H4 (cell line): ENCODE measurements at places on chromosomes 3 and 15.

DNA sequence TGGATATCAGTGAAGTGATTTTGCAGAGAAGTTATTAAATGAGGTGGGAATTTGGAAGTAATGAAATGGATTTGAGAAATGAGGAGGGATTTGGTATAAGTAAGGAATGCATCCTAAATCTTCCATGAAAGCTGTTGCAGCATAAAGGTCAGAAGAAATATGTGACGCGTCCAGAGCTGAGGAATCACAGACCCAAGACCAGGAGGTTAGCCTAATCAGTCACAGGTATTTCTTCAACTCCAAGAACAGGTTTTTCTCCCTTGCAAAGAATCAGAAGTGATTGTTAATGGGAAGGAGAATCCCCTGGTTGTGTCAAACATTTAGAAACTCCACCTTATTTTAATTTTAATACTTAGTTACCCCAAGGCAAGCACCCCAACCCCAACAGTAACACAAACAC is 253.2 kb downstream of the MEX3B start:
- no peak for DNase-seq

DNA sequence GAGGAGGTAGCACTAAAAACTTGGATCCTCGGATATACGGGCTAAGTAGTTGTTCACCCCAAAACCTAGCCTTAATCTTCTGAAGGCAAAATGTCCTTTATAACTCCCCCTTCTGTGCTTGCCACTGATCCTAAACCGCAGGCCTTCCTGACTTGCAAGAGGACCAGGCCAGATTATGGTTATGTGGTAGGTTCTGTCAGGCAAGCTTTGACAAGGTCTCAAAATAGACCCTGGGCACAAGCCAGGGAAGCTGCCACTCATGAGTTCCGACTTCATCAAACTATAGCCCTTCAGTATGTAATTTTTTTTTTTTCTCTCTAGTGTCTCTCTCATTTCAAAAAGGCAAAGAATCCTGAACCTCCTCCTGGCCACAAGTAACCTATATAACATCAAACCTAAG is 3.2 kb downstream of the LRRFIP2 start:
- DNase-seq = no peak

DNA sequence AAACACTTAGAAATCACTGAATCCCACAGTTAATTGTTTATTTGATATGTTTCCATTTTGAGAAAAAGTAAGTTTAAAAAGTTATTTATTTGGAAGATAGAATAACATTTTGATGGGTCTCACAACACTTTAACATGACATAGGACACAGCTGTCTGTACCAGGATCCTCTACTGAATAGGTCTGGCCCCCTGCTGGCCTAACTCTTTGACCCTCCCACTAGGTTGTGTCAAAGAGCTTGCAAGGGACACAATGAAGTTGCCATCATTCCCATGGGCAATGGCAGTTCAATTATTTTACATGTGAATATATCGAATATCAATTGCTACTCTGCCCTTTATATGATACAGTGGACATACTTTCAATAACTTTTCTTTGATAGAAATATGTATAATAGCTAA is 138.9 kb downstream of the EPHA3 start:
- no peak for DNase-seq

DNA sequence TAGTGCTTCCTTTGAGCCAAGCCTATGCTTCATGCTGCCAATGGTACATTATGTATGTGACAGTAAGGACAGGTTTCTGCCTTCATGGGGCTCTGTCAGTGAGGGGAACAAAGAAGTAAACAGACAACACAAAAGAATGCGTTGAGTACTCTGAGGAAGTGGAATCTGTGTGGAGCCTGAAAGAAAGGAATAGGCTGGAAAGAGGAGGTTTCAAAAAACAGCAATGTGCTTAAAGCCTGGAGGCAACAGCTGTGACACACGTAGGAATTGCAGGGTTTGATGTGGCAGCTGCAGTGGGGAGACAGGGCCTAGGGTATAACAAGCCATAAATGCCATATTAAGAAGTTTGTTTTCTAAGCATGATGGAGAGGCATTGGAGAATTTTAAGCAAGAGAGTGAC is 316.7 kb downstream of the CLSTN2 start:
- no peak for DNase-seq

GRCh38 chr15:62672268-62672667 is 370.3 kb upstream of the TPM1 start:
- DNase-seq = no peak

GRCh38 chr3:136195258-136196063 is 674 bp downstream of the MSL2 start:
- DNase-seq = peak; percentile 68

- peak; percentile 83 for DNase-seq
Observed at GRCh38 chr3:170811928-170812591, 57.9 kb downstream of the RPL22L1 start.

DNA sequence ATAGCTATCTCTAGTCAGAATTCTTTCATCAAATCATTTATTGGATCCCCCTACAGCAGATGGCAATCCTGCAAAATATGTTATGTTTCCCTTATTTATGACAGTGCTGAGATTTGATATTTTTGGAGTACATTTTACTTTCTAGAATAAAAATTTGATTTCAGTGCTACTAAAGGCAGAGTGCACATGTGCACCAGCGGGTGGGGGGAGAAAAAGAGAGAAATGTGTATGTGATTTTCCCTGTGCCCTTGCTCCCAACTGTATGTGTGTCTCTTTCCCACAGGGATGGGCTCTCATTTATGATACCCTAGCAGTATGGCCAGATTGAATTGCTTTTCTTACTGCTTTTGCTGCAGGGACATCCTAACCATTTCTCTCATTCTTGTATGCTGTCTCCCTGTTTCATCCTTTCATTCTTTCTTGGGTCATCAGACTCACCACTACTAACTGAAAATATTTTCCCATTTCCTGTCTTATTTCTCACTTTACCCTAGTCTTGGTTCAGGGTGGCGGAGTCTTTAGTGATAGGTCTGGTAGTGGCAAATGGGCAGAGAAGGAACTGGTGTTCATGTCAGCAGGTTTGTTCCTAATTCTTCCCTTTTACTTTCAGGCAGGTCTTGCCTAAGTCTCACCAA is 140.7 kb downstream of the TCF12 start:
- no peak for DNase-seq

- DNase-seq = no peak
Observed at GRCh38 chr3:107211608-107212007, 165.6 kb upstream of the CCDC54 start.

- no peak for DNase-seq
Observed at GRCh38 chr3:137460944-137461343, 303.2 kb upstream of the SOX14 start.

DNA sequence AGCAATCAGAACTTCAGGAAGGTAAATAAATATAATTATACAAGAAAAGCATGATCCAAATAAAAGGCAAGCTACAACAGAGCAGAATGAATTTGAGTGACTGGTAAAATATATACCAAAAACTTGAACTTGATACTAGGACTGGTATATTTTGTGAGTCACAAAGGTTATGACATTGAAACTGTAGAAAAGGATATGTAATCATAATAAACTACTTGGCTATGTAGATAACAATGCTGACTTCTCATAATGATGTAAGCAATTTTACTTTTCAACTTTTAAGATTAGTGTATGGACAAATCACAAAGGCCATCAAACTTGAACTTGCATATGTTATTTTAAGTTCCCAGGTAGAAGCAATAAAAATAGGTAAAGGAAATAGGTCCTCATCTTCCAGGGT is 384.5 kb upstream of the NECTIN3 start:
- no peak for DNase-seq
